ENCODE measurements at places on chromosomes 13 and 19.

DNA sequence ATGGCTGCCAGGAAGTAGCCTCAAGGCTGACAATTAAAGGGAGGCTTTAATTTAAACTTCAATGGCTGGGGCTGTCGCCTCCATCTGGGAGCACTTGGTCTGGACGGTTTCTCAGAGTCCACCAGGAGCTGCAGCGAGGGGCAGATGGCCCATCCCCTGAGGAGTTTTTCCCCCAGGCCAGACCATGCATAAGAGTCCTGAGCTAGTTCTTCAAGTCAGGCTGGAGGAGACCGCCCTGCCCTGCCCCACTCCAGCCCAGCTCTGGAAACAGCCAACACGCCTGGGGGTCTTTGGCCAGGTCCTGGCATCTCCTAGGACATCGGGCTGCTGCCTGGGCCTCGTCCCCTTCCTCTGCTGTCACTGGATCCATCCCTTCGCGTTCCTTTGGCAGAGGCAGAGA lies 5.3 kb upstream of the ACTN4 start:
- no peak for DNase-seq

DNA sequence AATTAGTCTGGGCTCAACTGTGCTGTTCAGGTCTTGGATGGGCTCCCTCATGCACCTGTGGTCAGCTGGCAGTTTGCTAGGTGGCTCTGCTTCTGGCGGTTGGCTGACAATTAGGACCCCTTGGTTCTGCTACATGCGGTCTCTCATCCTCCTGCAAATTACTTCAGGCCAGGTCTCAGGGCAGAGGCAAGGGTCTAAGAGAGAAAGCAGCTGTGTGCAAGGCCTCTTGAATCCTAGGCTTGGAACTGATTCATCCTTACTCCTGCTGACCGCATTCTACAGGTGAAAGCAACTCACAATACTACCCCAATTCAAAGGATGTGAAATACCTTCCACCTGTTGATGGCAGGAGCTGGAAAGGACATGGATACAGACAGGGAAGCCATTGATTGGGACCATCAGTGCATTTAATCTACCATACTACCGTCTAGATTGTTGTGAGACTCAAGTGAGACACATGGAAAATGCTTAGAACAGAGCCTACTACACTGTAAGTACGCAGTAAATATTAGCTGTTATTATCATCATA lies 19.1 kb downstream of the CBY2 start:
- no peak for DNase-seq

GRCh38 chr13:109749365-109749764 lies 37.0 kb downstream of the IRS2 start:
- DNase-seq = no peak

DNA sequence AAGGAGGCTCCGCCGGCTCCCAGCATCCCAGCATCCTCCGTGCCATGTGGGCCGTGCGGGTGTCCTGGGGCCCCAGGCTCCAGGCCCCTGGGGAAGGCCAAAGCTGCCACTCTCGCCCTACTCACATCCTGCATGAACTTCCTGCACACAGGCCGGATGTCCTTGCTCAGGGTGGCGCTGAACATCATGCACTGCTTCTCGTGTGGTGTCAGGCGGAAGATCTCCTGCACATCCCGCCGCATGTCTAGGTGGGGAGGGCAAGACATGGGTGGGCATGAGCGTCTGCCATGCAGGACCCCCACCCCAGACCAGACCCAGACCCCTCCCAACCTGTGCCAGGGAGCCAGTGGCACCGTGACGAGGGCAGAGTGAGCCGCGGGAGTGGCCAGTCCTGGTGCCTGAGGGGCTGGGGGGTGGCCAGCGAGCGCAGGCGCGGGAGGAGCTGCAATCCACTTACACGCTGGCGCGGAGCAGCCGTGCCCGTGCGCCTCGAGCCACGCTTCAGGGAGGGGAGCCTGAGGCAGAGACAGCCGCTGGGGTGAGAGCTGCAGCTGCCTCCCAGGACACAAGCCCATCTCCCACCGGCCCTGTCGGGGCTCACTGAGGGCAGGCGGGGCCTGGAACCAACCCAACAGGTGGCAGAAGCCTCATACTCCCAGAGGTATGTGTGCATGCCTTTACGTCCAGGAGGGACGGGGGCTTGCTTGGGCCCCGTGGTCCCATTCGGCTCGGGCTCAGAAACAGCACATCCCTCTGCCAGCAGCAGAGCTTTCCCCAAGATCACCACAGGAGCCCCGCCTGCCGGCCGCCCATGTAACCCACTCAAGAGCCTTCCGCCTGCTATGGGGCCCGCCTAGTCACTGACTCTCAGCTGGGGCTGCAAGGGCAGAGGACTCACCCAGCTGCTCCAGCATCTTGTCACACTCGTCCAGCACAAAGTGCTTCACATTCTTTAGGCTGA lies 8.8 kb downstream of the DDX39A start:
- no peak for DNase-seq

GRCh38 chr19:46076951-46077814 lies 36.4 kb upstream of the IGFL4 start:
- DNase-seq = peak; percentile 88

DNA sequence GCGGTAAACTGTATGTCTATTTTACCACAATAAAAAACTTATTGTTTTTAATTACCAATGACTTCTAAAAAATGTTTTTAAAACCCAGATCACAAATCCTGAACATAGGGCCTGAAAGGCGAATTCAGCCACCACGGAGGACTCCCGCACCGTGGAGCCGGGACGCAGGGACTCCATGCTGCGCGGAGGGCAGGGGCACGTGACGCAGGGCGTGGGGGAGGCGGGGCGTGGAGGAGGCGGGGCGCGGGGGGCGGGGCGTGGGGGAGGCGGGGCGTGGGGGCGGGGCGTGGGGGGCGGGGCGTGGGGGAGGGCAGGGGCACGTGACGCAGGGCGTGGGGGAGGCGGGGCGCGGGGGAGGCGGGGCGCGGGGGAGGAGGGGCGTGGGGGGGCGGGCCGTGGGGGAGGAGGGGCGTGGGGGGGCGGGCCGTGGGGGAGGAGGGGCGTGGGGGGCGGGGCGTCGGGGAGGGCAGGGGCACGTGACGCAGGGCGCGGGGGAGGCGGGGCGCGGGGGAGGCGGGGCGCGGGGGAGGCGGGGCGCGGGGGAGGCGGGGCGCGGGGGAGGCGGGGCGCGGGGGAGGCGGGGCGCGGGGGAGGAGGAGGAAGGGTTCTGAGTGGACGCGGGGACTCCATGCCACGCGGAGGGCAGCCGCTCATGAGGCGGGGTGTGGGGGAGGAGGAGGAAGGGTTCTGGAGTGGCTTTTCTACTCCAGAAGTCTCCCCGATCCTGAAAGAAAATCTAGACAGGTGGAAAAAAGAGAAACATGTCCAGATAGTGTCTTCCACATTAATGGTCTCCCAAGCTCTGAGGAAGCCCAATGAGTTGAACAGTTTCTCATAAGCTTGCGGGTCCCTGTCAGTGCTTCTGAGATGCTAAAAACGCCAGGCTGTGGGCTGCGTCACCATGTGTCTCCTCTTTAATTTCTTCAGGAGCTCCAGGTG lies 4.4 kb upstream of the PROZ start:
- peak; percentile 89 for DNase-seq

DNA sequence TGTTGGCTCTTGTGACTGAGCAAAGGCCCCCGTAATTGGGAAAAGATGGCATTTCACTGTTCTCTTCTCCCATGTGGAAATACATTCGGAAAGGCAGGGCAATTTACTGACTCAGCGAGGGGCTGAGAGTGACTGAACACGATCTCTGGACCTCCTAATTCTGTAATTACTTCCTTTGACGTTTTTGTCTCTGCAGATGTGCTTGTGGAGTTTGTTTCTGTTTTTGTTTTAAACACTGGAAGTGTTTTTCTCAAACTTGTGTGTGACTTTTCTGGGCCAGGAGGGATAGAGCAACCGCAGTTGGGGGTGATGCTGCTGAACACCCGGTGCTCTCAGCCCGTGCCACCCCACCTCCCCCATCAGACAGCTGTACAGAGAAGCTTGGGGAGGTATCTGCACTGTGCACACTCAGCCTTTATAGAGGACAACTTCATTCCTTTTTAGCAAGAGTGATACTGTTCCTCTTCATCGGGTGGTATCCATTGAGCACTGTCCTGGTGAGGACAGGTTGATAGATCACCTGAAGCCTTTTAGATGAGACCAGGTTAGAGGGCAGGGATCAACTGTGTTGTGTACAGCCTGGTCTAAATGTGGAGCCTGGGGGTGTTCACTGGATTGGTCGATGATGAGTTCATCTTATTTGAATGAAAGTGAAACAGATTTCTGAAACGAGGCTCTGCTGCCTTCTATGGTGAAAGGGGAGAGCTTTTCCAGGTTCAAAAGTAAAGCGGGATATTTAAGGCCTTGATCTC lies 117.4 kb downstream of the ESD start:
- peak; percentile 91 for DNase-seq

DNA sequence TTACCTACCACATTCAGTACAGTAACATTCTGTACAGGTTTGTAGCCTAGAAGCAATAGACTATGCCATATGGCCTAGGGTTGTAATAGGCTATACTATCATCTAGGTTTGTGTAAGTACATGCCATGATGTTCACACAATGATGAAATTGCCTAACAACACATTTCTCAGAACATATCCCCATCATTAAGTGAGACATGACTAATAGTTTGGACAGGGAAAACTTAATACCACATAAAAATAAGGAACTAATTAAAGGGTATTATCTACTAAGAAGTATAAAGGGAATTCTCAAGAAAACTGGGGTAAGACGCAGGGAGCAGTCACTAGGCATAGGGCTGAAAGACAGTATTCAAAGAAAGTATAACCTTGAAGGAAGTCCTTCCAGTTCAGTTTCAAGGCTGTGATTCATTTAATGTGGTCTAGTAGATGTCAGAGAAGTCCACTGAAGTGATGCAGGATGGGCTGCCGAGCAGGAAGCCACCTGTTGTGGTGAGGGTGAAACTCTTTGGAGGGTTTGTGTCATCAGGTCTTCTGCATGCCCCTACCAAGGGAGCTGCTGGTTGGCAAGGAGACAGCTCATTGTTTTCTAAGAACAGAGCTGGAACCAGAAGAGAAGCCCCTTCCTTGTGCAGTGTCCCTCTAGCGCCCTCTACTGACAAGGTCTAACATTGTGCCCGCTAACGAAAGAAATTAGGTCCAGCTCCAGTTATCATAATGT lies 122.9 kb downstream of the OLFM4 start:
- peak; percentile 56 for DNase-seq

DNA sequence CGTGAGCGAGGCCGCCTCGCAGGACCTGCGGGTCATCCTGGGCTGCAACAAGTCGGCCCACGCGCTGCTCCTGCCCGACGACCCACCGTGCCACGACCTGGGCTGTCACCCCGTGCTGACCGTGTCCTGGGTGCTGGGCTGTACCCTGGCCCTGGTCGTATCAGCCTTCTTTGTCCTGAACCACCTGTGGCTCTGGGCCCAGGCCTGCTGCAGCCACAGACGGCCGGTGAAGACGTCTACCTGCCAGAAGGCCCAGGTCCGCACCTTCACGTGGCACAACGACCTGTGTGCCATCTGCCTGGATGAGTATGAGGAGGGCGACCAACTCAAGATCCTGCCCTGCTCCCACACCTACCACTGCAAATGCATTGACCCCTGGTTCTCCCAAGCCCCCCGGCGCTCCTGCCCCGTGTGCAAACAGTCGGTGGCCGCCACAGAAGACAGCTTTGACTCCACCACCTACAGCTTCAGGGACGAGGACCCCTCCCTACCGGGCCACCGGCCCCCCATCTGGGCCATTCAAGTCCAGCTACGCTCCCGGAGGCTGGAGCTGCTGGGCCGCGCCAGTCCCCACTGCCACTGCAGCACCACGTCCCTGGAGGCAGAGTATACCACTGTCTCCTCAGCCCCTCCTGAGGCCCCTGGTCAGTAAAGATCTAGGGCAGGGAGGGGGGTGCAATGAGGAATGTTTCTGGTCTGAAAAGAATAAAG lies 1.1 kb downstream of the ZNRF4 start:
- no peak for DNase-seq

DNA sequence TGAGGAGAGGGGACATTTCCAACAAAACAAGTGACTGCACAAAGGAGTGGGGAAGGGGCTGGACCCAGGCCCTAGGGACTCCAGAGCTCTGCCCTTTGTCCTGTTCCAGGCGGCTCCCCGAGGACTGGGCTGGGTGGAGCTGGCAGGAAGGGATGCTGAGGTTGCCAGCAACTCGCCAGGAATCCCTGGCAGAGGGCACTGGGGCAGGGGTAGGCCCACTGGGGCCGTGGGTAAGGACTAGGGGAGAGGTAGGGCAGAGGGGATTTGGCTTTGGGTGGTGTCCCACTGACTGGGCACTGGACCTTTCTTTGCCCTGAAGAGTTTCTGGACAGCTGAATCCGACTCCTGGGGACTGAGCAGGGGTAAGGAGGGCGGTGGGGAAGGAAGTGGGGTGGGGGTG lies 7.9 kb downstream of the LIPE start:
- no peak for DNase-seq

GRCh38 chr13:41458761-41459431 lies 1.5 kb downstream of the RGCC start:
- peak; percentile 57 for DNase-seq

DNA sequence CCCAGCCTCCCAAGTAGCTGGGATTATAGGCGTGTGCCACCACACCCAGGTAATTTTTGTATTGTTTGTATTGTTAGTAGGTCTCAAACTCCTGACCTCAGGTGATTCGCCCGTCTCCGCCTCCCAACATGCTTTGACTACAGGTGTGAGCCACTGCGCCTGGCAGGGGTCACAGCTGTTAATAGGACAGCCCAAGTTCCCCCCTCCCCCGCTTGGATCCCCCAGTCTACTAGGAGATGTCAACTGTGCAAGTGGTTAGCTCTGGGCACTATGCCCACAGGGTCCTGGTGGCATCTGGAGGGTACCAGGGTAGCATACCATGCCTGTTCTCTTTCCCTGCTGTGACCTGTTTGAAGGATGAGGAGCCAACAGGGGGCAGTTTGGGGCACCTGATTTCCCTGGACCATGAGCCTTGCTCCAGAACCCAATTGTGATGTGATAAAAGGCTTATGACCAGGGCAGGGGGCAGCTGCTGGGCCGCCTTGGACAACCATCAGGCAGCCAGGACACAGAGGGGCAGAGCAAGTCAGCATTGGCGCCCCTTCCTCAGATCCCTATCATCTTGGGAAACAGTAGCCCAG lies at the start of gene TSPAN16:
TSS of gene TSPAN16 (plus strand) at position 496 of the 581 bp plus-strand sequence. CDS start 138 bp downstream, outside the sequence.
- DNase-seq = no peak

DNA sequence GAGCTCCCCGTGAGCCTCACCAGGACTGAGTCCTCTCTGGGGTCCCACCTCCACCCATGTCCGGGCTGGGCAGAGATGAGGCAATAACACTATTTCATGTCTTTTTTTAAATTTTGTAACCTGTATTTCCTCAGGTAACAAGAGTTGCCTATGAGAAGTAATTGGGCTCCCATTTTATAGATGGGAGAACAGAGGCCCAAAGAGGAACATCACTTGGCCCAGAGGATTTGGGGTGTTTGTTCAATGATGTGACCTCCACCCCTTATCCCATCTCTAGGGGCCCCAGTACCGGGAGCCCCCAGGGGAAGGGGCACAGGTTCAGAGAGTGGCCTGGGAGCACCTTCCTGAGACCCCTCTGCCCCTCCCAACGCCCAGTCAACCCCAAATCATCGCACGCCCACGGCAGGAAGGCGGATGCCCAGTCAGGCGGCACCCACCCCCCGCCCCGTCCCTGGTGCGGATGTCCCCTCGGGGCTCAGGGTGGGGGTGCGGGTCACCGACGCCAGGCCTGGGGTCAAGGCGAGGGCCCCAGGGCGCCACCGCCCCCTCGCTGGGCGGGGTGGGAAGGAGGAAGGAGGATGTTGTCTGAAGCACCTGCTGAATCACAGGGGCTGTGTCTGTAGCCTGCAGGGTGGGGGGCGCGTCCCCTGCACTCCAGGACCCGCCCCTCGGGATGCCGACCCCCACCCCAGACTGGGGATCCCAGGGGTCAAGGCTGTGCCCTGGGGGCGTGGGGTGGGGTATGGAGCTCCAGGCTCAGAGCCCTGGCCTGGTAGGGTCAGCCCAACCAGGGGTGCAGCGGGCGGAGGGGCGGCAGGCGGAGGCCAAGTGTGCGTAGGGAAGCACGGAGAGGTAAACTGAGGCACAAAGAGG lies 9.0 kb upstream of the CIRBP start:
- DNase-seq = no peak

Measured in adipocyte (in vitro differentiated cells).